ENCODE measurements at places on chromosomes 7 and 10. TPM values are rescaled to one million over a fixed set of nuclear protein-coding genes. Genes with fewer than 3 reads are reported as not detected.

MMP21 gene
- 1.1 TPM for total RNA-seq

RNF148 gene
- total RNA-seq: 0.98 TPM

FXYD4 gene
- total RNA-seq: not detected

MGAM2 gene
- total RNA-seq: not detected

NME8 gene
- not detected for total RNA-seq
